NCI-H526 treated with DMSO at 0.1 percent for 48 hours (cell line): ENCODE measurements at places on chromosomes 6 and 20.
A peak's percentile ranks its signal among the peaks of the same experiment; 100 is the strongest.

DNA sequence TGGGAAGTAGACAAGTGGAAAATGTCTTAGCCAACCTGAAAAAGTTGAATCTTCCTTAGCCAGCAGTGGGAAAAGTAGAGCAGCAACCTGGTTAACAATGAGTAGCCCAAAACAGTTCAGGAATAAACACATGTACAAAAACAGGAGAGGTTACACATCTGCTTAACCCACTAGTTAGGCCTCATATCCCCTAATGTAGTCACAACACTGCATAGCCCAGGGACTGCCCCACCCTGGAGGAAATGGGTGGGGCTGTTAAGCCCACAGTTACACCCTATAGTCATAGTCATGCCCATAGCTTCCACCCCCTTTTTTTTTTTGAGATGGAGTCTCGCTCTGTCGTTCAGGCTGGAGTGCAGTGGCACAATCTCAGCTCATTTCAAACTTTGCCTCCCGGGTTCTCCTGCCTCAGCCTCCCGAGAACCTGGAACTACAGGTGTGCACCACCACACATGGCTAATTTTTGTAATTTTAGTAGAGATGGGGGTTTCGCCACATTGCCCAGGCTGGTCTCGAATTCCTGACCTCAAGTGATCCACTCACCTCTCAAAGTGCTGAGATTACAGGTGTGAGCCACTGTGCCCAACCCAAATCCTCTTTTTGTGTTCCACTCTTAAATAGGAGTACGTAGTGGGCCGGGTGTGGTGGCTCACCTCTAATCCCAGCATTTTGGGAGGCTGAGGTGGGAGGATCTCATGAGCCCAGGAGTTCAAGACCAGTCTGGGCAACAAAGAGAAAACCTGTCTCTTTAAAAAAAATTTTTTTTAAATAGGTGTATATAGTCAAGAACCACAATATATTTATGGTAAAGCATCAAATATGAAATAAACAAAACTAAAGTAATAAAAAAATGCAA is 24.5 kb downstream of the ILRUN start:
- DNase-seq: no peak

DNA sequence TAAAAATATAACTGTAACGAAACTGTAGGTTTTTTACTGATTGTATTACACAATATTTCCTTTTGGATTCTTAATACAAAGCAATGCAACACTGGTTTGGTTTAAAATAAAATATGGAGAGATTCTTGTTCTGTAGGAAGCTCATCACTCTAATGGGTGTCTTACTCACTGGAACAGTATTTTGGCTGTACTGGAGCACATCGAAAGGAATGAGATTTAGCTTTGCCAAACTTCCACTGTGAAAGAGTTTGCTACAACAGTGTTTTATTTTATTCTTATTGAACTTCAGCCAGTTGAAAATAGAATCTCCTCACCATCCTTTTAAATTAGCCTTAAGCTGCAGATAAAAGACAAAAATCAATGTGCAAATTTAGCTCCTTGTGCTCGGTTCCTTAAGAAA is 230.7 kb upstream of the QKI start:
- no peak for DNase-seq

- no peak for DNase-seq
Observed at GRCh38 chr20:38220587-38221118, 39.9 kb downstream of the KIAA1755 start.

GRCh38 chr20:21685981-21686380 is 19.5 kb upstream of the PAX1 start:
- no peak for DNase-seq

- no peak for DNase-seq
Observed at GRCh38 chr6:35043381-35044130, 97.6 kb downstream of the TCP11 start.

GRCh38 chr6:42537536-42537935 is 26.3 kb upstream of the UBR2 start:
- no peak for DNase-seq

- DNase-seq: no peak
Observed at GRCh38 chr20:44204156-44204831, 6.3 kb downstream of the OSER1 start.

- no peak for DNase-seq
Observed at GRCh38 chr20:7231303-7231702, 463.8 kb downstream of the BMP2 start.

- DNase-seq: peak; percentile 64
Observed at GRCh38 chr6:123925350-123925749, 121.7 kb downstream of the NKAIN2 start.

- no peak for DNase-seq
Observed at GRCh38 chr20:6045566-6045965, 8.3 kb downstream of the LRRN4 start.

DNA sequence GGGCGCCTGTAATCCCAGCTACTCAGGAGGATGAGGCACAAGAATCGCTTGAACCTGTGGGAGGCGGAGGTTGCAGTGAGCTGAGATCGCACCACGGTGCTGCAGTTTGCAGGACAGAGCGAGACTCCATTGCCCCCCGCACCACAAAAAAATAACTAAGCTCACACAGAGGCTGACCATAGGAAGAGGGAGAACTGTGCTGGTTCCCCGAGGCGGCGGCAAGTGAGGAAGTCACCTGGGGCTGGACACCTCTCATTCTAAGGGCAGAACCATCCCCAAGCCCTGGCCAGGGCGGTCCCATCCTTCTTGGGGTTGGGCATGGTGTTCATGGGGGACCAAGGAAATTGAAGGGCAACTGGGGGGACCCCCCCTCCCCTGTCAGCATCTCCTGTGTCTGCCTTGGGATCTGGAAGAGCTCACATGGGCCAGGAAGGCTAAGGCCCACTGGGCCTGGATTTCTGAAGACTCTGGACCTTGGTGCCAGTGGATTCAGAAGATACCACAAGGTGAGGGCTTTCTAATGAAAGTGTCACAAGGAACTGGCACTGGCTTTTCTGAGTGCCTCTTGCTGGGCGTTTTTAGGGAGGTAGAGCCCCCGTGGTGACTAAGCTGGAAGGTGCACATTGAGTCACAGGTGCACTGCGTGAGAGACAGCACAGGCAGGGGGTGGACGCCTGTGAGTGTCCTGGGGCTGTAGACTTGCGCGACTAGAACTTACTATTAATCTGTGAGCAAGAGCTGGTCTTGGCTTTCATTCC is 11.5 kb downstream of the IRF4 start:
- no peak for DNase-seq

- no peak for DNase-seq
Observed at GRCh38 chr6:3316331-3316730, 57.6 kb downstream of the PSMG4 start.

DNA sequence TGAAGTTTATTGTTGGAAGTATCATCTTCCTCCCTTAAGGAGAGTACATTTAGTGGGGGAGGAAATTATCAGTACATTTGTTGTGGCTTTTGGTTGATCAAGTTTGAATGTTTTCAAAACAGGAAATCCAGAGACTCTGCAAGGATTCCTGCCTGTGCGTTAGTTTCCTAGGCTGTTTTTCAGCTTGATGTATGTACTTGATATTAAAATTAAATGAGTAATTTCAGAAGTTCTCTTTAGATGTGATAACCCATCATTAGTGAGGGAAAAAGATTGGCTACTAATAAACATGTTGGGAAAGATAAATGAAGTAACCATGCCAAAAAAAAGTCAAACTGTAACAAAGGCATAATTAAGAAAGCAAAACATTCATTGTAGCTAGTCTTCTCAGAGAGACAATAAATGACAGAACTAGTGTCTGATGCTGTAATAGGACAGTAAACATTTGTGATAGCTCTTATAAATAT is 88.0 kb upstream of the TULP1 start:
- no peak for DNase-seq

DNA sequence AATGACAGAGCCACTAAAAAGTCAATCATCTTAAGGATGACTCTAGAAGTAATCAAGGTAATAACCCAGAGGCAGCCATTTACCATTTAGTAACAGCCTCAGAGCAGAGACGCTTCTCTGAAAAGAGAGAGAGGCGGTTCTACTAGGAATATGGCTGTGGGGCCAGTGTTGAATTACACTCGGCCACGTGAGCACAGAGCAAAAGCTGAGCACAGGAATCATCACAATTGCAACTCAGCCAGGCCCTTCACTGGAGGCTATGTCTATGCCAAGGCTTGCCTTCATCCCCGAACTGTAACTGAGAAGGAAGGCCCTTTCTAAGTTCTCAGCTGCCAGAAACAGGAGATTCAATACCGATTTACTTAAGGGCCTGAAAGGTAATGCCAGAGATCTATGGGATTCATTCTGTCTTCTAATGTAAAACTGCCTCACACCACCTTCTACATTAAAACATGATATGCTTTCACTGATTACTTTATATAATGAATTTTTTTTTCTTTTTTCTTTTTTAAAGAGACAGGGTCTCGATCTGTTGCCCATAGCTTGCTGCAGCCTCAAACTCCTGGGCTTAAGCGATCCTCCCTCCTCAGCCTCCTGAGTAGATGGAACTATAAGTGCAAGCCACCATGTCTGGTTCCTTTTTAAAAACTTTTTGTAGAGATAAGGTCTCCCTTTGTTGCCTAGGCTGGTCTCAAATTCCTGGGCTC is 67.6 kb downstream of the NUDT3 start:
- no peak for DNase-seq

GRCh38 chr6:44275271-44275748 is 5.1 kb downstream of the TMEM151B start:
- DNase-seq: no peak

DNA sequence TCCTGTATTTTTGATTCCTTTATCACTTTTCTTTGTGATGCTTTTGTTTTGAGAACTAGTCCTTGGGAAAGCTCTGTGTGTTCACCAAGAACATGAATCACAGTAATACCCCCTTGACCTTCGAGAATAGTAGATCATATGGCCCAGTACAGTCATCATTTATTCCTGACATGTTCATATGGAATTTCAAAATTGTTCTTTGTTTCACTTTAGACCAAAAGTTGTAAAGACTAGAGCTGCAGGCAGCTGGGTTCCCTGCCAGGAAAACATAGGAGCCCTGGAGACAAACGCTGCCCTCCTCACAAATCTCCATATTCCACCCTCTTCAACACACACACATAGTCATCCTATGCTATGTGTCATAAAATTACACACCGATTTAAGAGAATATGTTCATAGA is 621.2 kb upstream of the EYS start:
- no peak for DNase-seq

DNA sequence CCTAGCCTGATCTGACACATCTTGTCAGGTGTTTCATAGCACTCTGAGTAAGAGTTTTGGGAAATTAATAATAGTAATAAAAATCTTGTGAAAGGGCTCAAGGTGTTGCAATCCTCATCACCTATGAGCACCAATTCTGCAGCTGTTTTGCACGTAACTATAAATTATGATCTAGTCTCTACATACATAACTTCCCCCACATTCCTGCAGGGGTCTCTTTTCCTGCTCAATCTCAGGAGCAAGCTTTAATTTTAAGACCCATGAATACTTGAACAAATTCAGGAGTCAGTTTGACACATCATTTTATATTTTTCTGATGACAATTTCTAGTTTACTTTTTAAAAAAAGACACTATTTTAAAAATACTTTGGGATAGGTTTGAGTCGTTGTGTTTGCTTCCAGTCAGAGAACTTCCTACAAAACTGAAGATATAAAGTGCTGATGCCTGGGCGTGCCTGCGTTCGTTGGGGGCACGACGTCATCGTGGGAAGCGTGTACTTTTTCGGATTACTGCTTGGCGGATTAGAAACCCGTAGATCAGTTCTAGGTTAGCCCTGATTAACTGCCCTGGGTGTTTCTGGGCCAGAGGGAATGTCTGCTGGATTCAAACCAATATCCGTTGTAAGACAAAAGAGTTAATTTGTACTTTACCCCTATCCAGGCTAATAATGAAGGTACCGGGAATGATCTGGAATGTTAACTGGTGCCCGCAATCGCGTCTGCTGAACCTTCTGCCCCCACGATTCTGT is 1.0 kb upstream of the E2F3 start:
- peak; percentile 68 for DNase-seq

DNA sequence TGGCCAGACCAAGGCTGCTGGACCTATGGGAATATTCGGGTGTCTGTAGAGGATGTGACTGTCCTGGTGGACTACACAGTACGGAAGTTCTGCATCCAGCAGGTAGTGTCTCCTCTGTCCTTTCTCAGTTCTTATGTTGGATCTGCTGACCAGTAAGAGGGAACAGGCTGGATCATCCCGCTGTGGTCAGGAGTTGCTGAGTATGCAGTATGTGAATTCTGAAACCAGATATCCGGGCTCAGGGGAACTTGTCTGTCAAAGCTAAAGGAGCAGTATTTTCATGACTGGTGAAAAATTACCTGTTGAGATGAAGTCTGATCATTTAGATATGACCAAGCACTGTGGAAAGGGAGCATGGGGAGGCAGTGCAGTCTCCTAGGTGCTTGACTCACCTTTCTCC is 22.1 kb upstream of the GNRH2 start:
- no peak for DNase-seq

DNA sequence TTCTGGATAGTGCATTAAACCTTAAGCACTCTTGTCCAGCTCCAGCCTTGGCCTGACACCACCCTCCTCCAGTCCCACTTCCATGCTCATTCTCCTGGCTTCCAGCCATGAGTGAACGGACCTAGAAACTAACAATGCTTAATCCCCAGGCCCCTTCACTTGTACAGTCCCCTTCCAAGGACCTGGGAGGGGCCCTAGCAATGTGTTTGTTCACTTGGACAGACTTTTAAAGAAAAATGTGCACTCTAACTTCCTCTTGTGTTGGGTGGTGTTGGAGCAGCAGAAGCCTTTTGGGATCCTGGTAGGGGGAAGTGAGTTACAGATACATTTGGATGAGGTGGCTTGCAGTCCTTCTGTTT is 48.9 kb upstream of the CCN6 start:
- no peak for DNase-seq

- no peak for DNase-seq
Observed at GRCh38 chr6:170176898-170177771, 113.7 kb downstream of the DLL1 start.

GRCh38 chr20:17617212-17617867 is 47.5 kb downstream of the DSTN start:
- DNase-seq: no peak

DNA sequence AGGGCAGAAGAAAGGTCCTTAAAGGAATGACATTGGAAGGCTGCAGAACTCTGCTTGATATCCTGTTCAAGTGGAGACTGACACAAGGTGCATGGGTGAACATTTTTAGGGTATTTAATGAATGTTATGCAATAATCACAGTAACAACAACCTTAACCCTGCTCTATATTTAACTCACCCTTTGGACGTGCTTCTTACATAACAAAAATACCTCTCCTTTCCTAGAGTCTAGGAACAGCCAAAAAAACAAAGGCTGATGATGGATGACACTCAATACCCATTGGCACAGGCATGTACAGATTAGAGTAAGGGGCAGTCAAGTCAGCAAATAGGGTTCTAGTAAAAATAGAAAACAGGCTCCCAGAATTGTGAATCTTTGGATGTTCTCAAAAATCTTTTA is 30.6 kb downstream of the ROS1 start:
- no peak for DNase-seq
